M059J (cell line): ENCODE measurements at places on chromosomes 16 and 17. TPM values are rescaled to one million over a fixed set of nuclear protein-coding genes. Genes with fewer than 3 reads are reported as not detected.

CES3 gene
- total RNA-seq: 0.44 and 1.0 TPM in 2 replicates

ARL16 gene
- total RNA-seq: 36.0 and 39.9 TPM in 2 replicates

KRT28 gene
- total RNA-seq: not detected in 2 replicates

GPRC5C gene
- total RNA-seq: 12.9 and 36.4 TPM in 2 replicates

TEKT3 gene
- not detected in 2 replicates for total RNA-seq

C16orf74 gene
- 3.0 and 4.2 TPM in 2 replicates for total RNA-seq

TRPV2 gene
- 2.5 and 4.1 TPM in 2 replicates for total RNA-seq

KIAA0513 gene
- 5.8 and 18.0 TPM in 2 replicates for total RNA-seq

TCAP gene
- 0.05 TPM in 1 of 2 replicates, not detected in the other for total RNA-seq

ZMYND15 gene
- total RNA-seq: not detected in 2 replicates

MT4 gene
- total RNA-seq: not detected in 2 replicates

CDRT15 gene
- not detected in 2 replicates for total RNA-seq

SLC13A2 gene
- not detected in 2 replicates for total RNA-seq

ZDHHC7 gene
- total RNA-seq: 57.0 and 78.0 TPM in 2 replicates

TP53TG3D gene
- total RNA-seq: not detected in 2 replicates

TBX2 gene
- 1.4 and 4.9 TPM in 2 replicates for total RNA-seq

PRRT2 gene
- total RNA-seq: 0.20 and 0.94 TPM in 2 replicates

CAPNS2 gene
- 0.39 TPM in 1 of 2 replicates, not detected in the other for total RNA-seq

CLDN9 gene
- not detected in 2 replicates for total RNA-seq

MCRIP2 gene
- total RNA-seq: 8.5 and 20.9 TPM in 2 replicates

KRTAP2-1 gene
- not detected in 2 replicates for total RNA-seq

CMTM1 gene
- total RNA-seq: 2.1 and 3.8 TPM in 2 replicates

PEX12 gene
- total RNA-seq: 7.0 and 8.8 TPM in 2 replicates

KLHL10 gene
- total RNA-seq: not detected in 2 replicates

ARL17B gene
- 15.1 and 15.6 TPM in 2 replicates for total RNA-seq

IL17C gene
- total RNA-seq: not detected in 2 replicates

ADAP2 gene
- total RNA-seq: 0.10 and 1.2 TPM in 2 replicates

CPHXL2 gene
- not detected in 2 replicates for total RNA-seq

RBFOX1 gene
- total RNA-seq: 0.07 TPM in 1 of 2 replicates, not detected in the other

HCRT gene
- total RNA-seq: not detected in 2 replicates

KRTAP2-3 gene
- total RNA-seq: 0.34 and 3.2 TPM in 2 replicates
